CD4-positive, alpha-beta memory T cell (primary cell): ENCODE measurements at places on chromosomes 16 and 17. TPM values are rescaled to one million over a fixed set of nuclear protein-coding genes. Genes with fewer than 3 reads are reported as not detected.

Gene ZFPM1
- 19.0 TPM for total RNA-seq

Gene HBQ1
- not detected for total RNA-seq

Gene RUNDC3A
- total RNA-seq, result not detected

Gene DGKE
- total RNA-seq, result 37.7 TPM

DNA sequence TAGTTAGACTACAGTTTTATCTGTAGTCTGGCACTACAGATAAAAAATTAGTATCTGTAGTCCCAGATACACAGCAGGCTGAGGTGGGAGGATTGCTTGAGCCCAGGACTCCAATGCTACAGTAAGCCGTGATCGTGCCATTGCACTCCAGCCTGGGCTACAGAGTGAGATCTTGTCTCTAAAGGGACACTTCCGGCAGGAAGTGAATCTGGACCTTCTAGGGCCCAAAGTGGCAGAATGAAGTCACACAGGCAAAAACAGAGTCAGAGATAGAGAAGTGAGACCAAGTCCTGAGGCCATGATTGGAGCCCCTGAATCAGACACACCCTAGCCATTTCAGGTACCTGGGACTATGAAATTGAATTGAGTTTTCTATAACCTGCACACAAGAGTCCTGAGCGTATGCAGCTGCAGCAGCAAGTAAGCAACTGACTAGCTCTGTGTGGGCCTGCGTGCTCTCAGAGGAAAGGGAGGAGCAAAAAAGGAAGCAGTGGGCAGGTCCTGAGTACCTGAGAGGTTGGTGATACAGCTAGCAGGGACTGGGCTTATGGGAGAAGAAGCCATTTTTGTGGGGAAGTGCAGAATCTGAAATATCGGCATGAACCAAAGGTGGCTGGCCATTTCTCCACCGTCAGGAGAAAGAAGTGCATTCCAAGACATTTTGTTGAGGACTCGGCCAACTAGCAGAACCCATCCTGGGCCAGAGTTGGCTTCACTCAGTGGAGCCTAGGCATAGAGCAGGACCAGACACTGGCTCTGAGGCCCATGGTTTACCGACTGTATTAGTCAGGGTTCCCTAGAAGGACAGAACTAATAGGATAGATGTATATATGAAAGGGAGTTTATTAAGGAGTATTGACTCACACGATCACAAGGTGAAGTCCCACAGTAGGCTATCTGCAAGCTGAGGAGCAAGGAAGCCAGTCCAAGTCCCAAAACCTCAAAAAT is 27.2 kb upstream of the BRD7 start:
- DNase-seq, result peak; percentile 32

DNA sequence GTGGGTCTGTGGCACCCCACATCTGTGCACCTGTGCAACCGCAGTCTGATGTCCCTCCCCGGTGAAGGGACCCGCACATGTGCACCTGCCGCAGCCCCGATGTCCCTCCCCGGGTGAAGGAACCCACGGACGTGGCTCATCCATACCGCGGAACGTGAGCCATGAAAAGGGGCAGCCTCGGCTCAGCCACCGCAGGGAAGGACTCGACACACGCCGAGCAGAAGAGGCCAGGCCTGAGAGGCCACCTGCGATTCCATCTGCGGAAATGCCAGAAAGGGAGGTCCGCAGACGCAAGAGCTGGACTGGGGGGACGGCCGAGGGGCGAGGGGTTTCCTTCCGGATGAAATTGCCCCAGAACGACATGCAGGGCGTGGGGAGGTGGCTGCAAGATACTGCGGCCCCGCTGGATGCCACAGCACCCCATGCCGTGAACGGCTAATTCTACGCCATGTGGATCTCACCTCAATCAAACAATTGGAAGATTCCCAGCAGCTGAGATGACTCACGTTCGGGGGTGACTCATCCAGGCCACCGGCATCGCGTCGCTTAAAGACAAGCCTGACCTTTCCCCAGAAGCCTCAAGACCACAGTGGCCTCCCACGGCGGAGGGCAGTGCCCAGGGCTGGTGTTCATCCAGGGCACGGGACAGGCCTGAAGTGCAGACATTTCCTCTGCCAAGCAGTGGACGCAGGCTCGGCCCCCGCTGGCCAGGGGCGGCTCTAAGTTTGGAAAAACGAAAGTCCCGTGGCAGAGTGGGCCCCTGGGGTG is 21.0 kb downstream of the SOX8 start:
- DNase-seq, result peak; percentile 84

DNA sequence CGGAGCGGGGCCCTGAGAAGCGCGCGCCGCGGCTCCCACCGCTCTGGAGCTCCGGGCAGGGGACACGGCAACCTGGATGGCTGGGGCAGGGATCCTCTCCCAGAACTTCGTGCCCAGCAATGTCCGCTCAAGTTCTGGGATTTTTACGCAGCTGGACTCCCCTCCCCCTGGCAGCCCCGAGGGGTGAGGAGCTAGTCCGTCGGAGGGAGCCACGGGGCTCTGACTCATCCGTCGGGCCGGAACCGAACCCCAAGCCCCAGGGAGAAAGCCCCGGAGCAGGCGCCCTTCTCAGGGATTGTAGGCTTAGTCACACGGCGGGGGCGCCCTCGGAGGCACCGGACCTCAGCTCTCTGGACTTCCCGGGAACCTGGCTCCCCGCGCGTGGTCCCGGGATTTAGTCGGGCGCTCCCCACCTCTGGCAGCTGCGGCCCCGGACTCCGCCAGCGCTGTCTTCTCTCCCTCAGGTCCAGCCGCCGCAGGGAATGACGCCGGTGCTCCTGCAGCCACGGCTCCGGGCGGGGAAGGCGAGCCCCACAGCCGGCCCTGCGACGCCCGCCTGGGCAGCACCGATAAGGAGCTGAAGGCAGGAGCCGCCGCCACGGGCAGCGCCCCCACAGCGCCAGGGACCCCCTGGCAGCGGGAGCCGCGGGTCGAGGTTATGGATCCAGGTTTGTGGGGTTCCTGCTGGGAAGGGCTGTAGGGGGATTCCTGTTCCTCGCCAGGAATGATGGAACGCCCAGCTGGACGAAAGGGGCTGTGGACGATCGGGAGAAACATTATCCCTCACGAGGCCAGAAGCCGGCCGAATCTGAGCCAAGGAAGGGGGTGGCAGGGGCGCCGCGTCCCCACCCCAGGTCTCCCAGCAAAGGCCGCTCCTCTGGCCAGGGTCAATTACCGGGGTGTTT is 830 bp downstream of the SPHK1 start:
- peak; percentile 74 for DNase-seq

DNA sequence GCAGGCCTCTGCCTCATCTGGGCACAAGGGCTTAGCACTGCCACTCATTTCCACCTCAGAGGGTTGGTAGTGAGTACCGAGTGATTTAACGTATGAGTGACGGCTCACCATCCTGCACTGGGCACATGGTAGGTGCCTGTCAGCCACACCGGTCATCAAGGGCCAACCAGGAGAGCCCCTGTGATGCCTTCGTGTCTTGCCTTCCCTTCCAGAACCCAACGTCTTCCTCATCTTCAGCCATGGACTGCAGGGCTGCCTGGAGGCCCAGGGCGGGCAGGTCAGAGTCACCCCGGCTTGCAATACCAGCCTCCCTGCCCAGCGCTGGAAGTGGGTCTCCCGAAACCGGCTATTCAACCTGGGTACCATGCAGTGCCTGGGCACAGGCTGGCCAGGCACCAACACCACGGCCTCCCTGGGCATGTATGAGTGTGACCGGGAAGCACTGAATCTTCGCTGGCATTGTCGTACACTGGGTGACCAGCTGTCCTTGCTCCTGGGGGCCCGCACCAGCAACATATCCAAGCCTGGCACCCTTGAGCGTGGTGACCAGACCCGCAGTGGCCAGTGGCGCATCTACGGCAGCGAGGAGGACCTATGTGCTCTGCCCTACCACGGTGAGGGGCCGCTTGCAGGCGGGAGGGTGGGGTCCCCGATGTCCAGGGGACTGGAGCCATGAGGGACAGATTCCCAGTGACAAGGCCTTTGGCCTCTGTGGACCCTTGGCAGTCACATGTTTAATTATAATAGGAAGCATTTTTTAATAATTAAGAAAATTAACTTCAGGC is 37.1 kb downstream of the MRC2 start:
- DNase-seq, result no peak

DNA sequence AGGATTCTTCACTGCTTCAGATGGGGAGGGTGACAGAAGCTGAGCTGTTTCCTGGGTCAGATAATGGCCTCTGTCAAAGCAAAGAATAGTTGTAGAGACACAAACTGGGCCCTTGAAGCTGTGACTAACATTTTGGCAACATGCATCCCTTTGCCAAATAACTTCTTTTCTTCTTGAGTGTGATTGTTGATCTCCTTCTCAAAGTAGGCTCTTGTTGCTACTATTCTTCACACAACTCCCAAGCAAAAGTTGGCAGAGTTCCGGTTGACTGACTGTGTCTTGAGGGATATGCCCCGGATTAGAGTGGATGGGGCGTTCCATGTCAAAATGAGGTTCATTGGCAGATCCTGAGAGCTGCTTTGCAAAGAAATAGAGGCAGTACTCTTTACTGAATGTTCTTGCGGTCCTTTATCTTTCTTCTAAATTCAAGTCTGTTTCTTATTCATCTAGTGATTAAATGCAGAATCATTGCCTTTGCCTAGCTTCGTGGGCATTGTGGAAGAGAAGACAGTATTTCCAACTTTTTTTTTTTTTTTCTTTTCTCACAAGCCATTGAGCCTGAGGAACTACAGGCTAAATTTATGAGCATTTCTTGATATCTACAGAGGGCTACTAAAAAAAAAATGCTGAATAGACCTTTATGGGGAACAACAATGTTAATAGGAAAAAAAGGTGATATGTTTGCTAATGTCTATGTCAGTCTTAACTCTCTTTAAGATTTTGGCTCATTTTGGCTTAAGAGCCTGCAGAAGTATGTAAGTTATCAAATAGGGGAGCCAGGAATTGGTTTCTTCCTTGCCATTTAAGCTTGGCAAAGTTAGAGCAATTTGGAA is 5.8 kb downstream of the WIPF2 start:
- no peak for DNase-seq
